ENCODE measurements at places on chromosomes 13 and 19.
A peak's percentile ranks its signal among the peaks of the same experiment; 100 is the strongest.

- no peak for DNase-seq
Observed at GRCh38 chr13:42617221-42617620, 43.3 kb downstream of the TNFSF11 start.

DNA sequence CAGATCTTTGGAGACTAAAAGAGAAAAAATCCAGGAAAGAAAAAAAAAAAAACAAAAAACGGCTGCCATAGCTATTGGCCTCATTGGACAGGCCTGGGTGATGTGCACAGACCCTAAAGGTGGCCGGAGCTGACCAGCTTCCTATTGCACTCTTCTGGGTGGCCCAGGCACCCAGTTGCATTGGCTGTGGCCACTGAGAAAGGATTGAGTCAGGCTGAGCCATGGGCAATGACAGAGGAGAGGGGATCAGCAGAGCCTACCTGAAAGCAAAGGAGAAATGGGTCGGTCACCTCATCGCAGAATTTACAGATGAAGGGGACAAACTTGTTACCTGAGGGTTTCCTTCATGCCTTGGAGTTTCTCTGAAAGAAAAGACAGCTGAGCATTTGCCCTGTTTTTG is 17.3 kb downstream of the HMGB1 start:
- DNase-seq: no peak

GRCh38 chr19:14978161-14978776 is 1.4 kb downstream of the SLC1A6 start:
- no peak for DNase-seq

DNA sequence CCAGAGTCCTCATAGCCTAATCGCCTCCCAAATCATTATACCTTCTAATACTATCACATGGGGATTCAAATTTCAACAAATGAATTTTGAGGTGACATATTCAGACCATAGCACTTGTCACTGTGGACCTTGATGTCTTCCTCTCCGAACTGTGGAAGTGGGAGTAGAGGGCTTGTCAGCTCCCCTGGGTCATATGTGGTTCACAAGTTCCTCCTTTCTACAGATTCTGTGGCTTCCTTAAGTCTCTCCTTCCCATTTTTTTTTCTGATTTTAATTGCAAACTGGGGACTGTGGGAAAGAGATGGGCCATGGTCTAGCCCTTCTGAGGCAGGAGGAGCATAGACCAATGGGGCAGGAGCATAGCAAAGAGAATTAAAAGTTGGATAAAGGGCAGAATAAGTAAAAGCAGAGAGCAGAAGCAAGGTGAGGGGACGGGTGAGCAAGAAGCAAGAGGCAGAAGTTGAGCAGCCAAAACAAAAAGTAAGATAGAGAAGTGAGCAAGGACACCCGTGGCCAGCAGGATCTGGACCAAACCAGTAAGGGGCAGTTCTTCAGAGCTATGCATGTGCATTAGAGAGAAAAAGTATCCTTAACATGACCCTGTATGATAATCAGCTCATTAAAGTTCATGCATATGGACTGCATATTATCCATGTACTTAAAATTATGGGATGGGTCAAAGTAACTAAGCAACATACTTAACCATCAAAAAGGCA is 2.6 kb upstream of the SIGLEC7 start:
- DNase-seq: no peak

- no peak for DNase-seq
Observed at GRCh38 chr19:54158812-54159351, 639 bp downstream of the LENG1 start.

DNA sequence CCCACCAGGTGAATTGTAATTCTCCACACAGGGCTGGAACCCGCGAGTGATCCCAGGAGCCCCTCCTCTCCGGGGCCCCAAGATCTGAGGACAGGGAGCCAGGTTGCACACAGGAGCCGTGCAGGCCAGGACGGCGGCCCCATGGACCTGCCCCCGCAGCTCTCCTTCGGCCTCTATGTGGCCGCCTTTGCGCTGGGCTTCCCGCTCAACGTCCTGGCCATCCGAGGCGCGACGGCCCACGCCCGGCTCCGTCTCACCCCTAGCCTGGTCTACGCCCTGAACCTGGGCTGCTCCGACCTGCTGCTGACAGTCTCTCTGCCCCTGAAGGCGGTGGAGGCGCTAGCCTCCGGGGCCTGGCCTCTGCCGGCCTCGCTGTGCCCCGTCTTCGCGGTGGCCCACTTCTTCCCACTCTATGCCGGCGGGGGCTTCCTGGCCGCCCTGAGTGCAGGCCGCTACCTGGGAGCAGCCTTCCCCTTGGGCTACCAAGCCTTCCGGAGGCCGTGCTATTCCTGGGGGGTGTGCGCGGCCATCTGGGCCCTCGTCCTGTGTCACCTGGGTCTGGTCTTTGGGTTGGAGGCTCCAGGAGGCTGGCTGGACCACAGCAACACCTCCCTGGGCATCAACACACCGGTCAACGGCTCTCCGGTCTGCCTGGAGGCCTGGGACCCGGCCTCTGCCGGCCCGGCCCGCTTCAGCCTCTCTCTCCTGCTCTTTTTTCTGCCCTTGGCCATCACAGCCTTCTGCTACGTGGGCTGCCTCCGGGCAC is 3.9 kb downstream of the FFAR1 start:
- no peak for DNase-seq

DNA sequence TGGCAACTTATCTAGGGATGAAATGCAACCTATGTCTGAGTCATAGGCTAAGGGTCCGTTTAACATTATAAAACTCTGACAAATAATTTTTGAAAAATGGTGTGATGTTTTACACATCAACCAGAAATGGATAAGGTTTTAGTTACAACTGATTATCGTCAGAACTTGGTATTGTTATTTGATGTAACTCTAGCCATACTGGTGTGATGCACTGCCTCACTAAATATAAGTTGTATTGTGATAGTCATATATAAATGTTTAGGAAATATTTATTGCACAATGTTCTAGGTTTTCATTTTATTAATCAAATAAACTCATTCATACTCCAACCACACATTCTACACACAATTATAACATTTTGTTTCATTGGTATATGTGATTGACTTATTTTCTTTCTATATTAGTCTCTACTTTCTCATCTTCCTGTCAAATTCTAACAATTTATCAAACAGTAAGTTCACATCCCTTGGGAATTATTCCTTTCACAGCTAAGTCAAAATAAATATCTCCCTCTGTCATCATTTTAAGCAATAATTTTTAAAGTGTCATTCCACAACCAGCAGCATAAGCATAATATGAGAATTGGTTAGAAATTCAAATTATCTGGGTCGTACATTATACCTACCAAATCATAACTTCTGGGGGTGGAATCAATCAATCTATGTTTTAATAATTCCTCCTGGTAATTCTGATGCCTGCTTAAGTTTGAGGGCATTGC is 873.9 kb downstream of the SLITRK1 start:
- DNase-seq: no peak

- no peak for DNase-seq
Observed at GRCh38 chr19:39194832-39195542, 1.8 kb upstream of the NCCRP1 start.

DNA sequence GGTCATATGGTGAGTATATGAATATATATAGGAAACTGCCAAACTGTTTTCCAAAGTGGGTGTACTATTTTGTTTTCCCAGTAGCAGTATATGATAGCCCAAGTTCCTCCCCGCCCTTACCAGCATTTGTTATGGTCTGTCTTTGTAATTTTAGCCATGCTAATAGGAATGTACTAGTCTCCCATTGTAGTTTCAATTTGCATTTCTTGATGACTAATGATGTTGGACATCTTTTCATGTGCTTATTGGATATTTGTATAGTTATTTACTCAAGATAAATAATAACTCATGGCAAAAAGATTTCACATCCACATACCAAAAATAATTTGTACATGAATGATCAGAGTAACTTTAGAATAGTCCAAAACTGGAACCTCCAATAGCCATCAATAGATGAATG is 75.3 kb upstream of the SERP2 start:
- DNase-seq: no peak

- no peak for DNase-seq
Observed at GRCh38 chr19:28051047-28051446, 1161.9 kb downstream of the UQCRFS1 start.

DNA sequence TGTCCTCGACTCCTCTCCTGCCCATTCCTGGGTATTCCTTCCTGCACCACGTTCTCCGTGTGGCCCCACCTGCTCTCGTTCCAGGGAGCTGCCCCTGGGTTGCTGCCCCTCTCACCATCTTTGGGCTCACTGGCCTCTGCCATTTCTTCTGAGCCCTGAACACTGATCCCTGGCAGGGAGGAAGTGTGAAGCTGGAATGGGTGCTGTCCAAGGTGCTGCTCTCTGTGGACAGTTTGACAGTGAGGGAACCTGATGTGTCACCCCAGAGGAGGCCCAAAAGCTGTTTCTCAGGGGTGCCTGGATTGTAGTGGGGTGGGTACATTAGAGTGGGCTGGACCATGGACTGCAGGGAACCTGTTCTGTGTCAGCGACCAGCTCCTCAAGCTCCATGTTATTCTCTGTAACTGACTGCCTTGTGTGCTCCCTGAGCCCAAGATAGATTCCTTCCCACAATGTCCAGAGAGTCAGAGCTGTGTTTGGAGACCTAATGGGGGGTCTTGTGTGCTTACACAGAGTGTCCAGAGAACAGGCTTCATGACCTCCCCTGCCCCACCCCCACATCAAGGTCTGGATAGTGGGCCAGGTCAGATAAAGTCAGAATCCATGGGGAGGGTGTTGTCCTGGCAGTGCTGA is 7.2 kb upstream of the CEACAM8 start:
- DNase-seq: no peak

- DNase-seq: no peak
Observed at GRCh38 chr19:29499261-29499920, 26.4 kb upstream of the VSTM2B start.

- DNase-seq: no peak
Observed at GRCh38 chr13:108146642-108147041, 68.7 kb downstream of the LIG4 start.

DNA sequence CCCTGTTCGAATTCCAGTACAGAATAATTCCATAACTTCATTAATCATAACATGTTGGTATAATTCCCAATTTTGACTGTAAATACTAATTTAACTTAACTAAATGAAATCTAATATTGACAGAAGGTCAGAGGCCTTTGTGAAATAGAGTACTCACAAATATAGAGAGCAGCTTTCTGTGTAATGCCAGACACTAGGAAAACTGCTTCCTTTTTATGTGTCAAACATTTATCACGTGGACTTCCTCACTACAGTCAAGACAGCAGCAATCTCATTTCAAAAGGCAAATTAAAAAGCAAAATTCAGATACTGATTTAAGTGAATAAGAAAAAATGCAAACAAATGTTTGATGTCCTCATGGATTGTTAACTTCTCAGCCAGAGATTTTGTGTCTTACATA is 13.1 kb downstream of the ITM2B start:
- DNase-seq: no peak

DNA sequence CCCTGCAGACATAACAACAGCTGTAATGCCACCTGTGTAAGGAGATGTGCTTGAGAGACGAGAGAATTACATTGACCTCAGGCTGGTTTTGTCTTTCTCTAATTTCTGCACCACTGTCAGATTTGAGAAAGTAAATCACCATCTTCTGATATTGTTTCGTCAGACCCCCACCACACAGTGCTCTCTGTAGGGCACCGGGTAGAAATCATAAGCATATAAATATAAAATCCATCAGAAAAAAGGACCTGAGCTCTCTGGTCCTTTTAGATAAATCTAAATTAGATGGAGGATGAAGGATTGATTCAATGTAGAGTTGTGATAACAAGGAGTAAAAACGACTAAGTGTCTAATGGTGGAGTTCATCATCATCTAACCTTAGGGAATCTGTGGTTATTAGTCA is 1981.0 kb upstream of the PRR20A start:
- DNase-seq: no peak

DNA sequence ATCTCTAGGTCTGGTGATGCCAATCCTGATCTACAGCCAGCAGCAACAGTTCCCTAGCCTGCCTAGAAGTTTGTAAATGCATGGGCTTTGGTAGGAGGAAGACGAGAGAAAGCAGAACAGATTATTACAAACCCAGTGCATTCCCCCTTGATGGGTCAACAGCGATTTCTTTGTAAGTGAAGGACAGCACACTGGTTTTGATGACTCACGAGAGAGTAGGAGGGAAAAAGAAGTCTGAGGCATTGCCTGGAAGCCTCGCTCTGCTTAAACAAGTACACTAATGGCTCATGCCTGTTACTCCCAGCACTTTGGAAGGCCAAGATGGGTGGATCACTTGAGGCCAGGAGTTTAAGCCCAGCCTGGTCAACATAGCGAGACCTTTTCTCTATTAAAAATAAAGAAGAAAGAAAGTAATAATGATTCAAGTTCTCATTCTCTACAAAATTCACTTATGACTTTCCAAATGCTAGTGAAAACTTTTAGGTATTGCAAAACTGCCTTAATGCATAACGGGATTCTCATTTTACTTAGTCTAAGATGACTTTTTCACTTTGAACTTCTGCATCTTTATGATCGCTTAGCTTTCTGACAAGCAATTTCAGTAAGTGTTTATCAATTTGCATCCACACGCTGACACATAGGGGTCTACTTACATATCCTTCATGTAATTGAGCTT is 47.7 kb upstream of the USPL1 start:
- DNase-seq: no peak

DNA sequence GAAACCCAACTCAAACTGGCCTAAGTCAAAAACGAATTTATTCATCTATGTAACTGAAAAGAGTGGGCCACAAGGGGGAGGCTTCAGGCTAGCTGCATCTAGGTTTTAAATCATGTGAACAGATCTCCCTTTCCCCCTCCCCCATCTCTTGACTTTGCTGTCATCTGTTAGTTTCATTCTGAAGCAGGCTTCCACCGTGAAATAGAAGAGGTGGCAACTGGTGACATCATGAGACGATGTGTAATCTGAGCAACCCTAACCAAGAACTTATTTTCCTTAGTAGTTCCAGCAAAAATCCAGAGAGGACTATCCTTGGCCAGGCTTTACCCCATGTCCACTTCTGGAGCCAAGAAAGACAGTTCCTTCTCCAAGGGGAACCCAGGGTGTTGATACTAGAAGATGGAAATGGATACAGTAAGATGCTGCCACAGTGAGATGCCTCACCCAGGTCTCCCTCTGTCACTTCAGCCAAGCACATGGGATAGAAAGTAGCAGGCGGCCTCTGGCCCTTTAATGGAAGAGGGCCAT is 9.4 kb downstream of the SAMD4B start:
- no peak for DNase-seq

DNA sequence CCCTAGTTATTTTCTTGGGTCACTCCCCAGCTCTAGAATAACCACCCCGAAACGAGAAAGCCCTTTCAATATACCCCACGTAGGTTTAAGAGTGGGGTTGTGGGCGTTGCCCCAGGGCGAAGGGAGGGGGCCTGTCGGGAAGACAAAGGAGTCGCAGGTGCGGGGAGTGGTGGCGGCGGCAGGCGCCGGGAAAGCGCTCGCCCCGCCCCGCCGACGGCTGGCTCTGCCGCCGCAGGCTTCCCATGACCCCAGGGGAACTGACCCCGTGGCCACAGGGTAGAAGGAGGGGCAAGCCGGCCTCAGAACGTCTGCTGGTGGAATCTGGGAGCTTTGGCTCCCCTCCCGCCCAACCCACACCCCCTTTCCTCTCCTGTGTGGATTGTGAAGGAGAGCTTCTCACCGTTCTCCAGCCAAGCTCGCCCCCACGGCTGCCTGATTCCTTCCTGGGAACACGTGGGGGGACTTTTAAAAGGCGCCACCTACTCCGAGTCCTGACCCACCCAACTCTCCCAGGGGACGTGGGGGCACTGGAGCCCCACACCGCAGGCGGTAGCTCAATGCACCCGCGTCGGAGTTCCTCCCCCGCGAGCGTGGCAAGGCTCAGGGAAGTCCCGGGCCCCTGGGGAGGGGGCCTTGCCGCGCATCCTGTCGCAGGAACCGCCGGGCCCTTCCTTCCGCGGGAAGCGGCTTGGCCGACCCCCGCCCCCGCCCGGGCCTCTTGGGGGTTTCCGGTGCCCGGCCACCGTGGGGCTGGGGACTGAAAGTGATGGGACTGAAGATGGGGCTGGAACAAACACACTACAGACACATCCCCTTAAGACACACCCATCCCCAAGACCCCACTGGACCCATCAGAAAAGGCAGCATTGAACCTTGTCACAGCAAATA is 5.5 kb downstream of the IER2 start:
- DNase-seq: peak; percentile 45
